ENCODE measurements at places on chromosomes 12 and 14.

DNA sequence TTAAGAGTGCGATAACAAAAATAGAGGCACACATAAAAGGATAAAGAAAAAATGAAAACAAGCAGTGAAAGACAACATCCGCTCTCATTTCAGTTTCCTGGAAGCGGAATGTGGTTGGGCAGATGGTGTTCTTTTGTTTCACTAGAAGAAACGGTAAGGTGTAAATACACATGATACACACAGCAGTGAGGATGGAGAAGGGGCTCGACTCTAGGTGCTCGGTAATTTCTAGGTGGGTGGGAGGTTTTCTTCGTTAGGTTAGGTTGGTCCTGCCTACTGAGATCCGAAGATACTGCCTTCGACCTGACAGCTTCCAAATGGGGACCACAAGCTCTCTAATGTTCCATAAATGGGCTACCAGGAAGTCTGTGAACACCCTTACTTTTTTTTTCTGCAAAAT, 1082.5 kb downstream of the BCL11B start:
- no peak for DNase-seq

DNA sequence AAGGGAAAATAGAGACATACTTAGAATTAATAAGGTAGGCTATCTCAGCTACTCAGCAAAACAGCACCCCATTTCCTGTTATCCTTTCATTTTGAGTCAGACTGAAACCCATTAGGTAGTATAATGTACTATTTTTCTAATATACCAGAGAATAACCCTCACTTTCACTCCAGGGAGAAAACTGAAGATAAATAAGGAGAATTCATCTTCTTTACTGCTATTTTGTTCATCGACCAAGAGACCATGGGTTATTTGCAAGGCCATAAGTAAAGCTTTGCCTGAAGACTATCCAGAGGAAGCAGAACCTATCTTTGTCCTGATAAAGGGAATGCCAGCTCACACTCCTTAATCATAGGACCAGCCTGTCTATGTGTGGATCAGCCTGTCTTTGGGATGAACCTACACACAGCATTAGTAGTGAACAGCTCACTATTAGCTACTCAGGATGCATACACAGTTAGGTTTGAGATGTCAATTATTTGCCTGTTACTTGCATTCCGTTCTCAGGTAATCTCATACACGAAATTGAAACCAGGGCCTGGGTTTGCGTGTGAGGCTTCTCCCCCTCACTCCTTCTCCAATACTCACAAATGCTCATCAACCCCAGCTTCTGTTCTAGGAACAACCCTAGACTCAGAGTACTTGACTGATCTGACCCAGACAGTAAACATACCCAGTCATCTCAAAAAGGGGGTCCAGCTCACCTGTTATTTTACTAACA, 124.4 kb downstream of the DAD1 start:
- DNase-seq, result no peak

DNA sequence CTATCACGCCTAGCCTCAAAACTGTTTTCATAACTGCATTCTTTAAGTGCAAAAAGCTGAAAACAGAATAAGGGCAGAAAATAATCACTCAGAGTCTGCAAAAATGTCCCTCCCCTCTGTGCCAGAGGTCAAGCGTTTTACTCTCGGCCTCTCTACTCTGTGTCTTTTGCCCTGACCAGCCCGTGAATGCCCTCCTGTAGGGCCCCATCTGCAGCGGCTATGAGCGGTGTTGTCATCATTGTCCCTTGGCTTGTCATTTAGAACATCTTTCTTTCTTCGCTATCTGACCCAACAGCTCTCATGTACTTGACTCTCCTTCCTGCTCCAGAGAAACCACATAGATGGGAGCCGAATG, 21.7 kb downstream of the ELK3 start:
- no peak for DNase-seq

- DNase-seq, result no peak
Measured at GRCh38 chr12:131617596-131618302, 93.1 kb upstream of the SFSWAP start.

- no peak for DNase-seq
Measured at GRCh38 chr12:46452061-46452615, 79.6 kb upstream of the SLC38A2 start.

- DNase-seq, result no peak
Measured at GRCh38 chr12:5391653-5392052, 40.3 kb upstream of the NTF3 start.

GRCh38 chr14:56821805-56822610, 11.7 kb upstream of the OTX2 start:
- no peak for DNase-seq

GRCh38 chr12:43098071-43098470, 453.9 kb downstream of the ADAMTS20 start:
- no peak for DNase-seq

- no peak for DNase-seq
Measured at GRCh38 chr12:57098546-57098945, 9.6 kb downstream of the NAB2 start.
